ENCODE measurements at places on chromosomes 3 and 15.

DNA sequence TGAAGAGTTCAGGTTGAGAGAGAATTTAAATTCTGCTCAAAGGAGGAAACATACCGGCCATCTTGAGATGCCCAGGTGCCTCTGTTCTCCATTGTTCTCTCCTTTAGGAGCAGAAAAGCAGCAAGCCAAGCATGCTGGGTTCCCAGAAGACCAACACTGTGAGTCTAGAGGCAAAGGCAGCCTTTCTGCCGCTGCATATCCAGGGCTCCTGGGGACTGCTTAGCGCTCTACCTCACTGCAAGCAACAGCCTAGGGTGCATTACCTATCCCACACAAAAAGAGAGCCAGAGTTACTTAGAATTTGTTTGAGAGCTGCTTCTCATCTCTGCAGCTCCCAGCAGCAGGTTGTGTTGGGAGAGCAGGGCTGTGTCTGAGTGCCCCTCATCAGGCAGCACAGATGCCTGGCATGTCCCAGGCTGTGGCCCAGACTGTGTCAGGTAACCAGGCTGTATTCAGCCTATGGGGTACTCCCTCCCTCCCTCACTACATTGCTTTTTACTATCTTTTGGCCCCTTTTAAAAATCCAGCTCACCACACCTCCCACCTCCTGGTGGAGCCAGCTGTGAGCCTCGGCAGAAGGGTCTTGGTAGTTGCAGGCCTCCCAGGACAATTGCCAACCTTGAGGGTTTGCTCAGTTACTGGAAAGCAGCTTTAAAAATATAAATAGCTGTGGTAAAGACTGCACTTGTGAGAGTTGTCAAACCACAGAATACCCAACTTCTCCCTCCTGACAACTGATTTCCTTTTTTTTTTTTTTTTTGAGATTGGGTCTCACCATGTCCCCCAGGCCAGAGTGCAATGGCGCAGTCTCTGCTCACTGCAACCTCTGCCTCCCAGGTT is 30.2 kb downstream of the BCL2L10 start:
- peak; percentile 75 for DNase-seq

GRCh38 chr3:152058856-152059255 is 185.4 kb downstream of the SUCNR1 start:
- peak; percentile 26 for DNase-seq

- DNase-seq = peak; percentile 75
Measured at GRCh38 chr3:45180051-45180450, 33.9 kb upstream of the CDCP1 start.

GRCh38 chr3:16207031-16207430 is 32.6 kb downstream of the GALNT15 start:
- DNase-seq = no peak

DNA sequence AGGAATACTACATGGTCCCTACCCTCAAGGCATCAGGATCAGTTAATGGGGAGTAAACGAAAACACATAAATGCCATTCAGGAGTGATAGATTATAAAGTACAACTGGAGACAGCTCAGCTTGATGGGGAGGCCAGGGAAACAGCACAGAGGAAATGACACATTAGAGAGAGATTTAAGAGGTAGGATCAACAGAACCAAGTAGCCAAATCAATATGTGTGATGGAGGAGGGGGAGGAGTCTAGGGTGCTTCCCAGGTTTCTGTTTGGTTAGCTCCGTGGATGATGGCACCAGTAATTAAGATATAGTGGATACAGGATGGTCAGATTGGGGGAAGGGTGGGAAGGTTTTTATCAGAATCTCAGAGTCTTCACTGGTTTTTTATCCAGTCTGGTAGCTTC is 229.5 kb upstream of the ROPN1 start:
- DNase-seq = peak; percentile 46

DNA sequence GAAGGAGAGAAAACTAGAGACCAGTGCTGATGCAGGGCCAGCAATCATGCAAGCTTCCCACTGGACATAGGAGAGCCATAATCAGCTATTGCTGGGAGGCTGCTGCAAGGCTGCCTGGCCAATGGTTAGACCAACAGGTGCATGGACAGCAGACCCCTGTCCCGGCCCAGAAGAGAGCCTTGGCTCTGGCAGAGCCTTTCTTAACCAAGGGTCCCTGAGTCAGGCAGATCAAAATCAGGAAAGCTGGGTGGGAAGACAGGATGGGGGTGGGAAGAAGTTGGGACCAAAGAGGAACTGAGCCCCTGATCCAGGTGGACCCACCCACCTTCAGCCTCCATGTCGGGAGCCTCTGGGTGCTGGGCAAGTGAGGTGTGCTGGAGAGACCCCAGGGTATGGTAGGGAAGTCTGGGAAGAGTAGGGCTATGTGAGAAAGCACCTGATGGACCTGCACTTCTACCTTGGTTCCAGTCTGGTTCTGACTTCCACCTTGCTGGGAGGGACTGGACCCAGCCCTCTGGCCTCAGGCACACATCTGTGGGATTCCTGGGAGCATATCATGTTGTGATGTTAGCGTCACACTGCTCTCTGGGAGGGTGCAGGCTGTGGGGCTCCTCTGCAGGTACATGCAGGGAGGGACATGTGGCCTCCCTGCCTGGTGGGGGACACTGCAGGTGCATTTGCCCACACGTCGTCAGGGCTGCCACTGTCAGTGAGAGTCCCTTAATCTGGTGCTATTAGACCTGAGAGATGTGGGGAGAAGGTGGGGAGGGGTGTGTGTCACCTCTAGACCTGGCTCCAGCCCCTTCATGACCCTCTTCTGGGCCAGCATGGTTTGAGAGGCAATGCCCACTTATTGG is 24.7 kb downstream of the KY start:
- no peak for DNase-seq

GRCh38 chr3:29335943-29336342 is 55.1 kb downstream of the RBMS3 start:
- peak; percentile 59 for DNase-seq

Data from fibroblast of upper back skin (primary cell).